Hematopoietic multipotent progenitor cell (in vitro differentiated cells): ENCODE measurements at places on chromosomes 1 and 21.

- DNase-seq: peak; percentile 46
Measured at GRCh38 chr1:40849801-40850592, 12.2 kb downstream of the CITED4 start.

DNA sequence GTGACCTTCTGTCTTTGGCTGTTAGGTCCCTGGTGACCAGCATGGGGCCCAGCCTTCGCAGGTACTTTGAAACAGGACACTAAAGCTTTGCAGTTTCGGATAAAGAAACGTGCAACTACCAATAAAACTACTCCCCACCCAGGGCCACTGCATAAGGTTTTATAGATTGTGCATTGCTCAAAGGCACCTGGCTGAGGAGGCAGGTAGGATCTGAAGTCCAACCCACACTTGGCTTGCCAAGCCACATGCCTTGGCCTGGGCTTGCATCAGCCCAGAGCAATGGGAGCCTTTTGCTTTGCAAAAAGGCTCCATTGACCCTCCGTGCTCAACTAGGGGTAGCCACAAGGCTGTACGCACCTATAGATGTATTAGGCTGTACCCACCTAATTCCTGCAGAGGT, 84.4 kb upstream of the SYT6 start:
- no peak for DNase-seq

DNA sequence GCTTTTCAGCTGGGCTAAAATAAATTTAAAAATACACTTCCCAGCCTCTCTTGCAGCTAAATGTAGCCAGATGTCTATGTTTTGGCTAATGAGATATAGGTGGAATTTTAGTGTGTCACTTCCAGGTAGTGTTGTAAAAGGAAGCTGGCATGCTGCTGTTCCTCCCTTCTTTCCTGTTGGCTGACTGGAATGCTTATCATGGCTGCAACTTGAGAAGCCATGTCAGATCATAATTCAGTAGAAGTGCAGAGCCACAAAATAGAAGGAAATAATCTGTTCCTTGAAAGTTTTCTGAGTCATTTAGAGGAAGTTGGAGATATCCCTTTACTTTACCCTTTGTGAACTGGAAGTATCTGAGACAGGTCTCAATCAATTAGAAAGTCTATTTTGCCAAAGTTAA, 10.9 kb upstream of the RBM15 start:
- DNase-seq: no peak

- no peak for DNase-seq
Measured at GRCh38 chr1:24699628-24700027, 45.6 kb upstream of the CLIC4 start.

- no peak for DNase-seq
Measured at GRCh38 chr1:68229650-68230483, 2.5 kb downstream of the WLS start.

GRCh38 chr1:2471587-2472001, 4.5 kb upstream of the PLCH2 start:
- DNase-seq: no peak

- no peak for DNase-seq
Measured at GRCh38 chr1:89763649-89763986, 57.2 kb upstream of the LRRC8D start.

DNA sequence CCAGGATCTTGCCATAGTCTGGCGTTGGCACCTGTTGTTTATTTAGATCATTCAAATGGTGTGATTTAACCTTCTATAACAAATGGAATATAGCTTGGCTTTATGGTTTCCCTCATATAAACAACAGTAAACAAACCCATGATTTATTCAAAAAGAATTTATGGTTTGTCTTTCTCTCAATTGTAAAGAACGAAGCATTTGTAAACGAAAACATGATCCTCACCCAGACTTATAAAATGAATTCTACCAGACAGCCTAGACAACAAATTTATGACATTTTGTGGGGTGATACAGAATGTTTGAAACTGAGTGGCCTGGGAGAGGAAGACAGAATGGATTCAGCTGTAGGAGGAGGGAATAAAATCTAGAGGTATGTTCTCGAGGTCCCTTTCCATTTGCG, 66.1 kb upstream of the PTGFR start:
- DNase-seq: no peak
